ENCODE measurements at places on chromosomes 12 and 14.

DNA sequence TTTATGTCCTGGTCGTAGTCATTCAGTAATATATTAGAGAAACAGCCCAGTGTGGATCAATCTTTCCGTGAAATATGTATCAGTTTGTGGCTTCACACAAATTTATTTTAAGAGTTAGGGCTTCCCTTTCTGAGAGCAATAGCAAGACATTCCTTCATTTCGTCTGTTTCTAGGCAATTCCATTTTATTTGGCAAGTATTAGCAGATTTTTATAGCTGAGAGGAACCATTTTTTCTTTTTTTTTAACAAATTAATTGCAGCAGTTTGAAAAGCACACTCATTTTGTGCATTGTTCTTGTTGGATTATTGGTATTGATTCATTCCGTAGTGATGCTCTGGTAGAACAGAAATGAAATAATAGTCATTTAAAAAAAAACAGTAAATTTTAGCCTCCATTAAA, 132.9 kb downstream of the SRGAP1 start:
- no peak for DNase-seq

DNA sequence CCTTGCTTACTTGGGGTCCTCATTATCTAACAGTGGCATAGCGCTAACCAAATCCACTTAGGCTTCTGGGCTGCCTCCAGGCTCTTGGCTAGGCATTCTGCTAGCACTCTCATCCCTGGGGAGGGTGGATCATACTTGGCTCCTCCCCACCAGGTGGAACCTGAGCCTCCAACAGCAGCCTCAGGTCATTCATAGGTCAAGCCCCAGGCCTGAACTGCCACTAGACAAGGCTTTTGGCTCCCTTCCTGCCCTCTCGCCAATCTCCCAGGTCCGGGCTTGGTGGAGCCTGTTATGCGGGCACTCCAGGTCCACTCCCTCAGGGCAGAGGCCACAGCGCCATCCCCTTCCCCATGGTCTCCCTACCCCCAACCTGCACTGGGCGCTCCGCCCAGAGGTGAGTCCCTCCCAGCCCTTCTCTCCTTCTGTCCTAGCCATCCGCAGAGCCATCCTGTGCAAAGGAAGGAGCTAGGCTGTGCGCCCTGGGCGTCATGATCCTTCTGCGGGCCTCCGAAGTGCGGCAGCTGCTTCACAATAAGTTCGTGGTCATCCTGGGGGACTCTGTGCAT, 154.9 kb upstream of the AMIGO2 start:
- DNase-seq, result no peak

DNA sequence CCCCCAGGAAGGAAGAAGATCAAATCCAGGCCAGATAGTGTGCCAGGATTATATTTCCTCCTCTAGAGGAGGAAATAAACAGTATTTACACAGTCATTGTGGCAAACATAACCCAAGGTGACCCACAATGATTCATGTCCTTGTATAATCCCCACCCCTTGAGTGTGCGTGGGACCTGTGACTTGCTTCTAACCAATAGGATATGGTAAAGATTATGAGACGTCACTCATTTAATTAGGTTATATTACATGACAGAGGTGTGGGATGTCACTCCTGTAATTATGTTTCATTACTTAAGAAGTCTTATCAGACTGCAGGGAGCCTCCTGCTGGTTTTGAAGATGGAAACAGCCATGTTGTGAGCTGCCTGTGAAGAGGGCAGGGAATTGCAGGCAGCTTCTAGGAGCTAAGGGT, 12.2 kb upstream of the CATSPERB start:
- peak; percentile 82 for DNase-seq

- DNase-seq, result no peak
These were observed 297.1 kb downstream of the PDZRN4 start for GRCh38 chr12:41485203-41485602.

- no peak for DNase-seq
These were observed 29.7 kb downstream of the LGR5 start for GRCh38 chr12:71469258-71469750.

- no peak for DNase-seq
These were observed at the start of gene IL23A for GRCh38 chr12:56338308-56339157. Gene IL23A, plus strand, starts transcription at chr12:56338884. Its CDS starts 161 bp downstream, at chr12:56339045.

DNA sequence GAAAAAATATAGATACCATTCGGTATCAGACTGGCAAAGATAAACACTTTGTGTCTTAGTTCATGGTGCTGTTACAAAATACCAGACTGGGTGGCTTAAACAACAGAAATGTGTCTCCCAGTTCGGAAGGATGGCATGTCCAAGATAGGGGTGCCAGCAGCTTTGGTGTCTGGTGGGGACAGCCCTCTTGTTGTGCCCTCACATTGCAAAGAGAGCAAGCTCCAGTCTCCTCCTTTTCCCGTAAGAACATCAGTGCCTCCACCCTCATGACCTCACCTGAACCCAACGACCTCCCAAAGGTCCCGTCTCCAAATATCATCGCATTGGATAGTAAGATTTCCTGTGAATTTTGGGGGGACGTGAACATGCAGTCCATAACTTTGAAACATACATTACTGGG, 12.4 kb downstream of the ZBTB42 start:
- DNase-seq, result no peak

GRCh38 chr14:20794644-20795369, 7.8 kb downstream of the RNASE1 start:
- no peak for DNase-seq

GRCh38 chr12:85138833-85139232, 102.7 kb downstream of the LRRIQ1 start:
- no peak for DNase-seq

DNA sequence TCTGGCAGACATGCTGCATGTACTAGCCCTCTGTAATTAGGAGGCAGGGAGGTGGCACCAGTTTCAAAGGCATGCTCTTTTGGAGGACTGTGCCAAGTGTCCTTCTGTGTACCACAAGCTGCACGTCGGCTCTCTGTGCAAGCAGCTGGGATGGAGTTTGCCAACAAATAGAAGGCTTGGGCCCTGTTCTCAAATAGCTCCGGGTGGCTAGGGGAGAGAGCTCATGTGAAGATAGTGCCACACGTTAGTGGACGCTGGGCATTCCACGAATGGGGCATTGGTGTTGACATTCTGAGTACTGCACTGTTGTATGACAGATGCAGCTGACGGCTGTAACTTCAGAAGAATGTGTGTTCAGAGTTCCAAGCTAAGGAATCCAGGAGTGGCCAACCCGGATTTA, 4.4 kb downstream of the AACS start:
- no peak for DNase-seq

- peak; percentile 26 for DNase-seq
These were observed 20.1 kb downstream of the APOBEC1 start for GRCh38 chr12:7645395-7646177.

DNA sequence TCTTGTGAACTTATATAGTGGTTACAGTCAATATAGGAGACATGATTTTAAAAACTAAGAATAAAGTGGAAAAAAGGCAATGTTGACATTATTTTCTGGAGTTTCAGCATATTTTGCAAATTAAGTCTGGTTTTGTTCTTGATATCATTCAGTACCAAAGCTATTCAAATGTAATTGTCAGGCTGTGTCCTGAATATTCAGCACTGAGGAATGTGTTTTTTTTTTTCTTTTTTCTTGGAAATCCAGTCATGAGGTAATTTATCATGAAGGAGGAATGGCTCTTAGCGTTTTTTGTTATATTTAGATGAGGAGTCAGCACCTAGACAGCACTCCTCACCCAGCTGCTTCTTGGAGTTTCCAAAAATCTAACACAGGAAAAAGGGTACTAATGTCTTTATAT, 225.5 kb downstream of the CCDC91 start:
- no peak for DNase-seq

DNA sequence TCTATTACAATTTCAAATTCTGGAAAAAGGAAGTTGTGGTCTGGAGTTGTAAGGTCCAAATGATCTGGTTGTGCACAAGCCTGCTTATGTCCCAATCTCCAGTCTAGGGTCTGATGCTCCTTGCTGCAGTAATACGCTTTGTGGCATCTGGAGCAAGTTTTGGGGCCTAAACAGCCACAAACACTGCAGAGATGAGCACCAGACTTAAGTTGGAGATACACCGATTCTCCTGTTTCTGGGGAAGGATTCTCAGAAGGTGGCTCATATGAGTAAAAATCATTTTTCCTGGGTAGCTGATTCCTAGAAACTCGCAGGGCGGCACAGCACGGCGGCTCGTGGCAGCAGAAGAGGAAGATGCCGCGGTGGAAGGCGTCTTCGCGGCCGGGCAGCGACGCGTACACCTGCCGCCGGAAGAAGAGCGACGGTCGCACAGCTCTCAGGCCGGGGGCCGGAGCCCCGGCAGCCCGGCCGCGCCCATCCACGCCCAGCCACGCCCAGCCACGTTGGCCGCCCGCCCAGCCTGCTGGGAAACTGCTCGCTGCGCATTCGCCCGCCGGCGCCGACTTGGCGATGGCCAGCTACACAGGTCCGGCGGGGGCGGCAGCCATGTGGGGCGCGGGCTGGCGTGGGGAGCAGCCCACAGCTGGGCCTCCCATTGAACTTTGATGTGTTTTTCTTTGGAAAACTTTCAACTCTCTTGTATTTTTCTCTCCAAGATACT, 129.0 kb downstream of the ASCL4 start:
- peak; percentile 74 for DNase-seq

DNA sequence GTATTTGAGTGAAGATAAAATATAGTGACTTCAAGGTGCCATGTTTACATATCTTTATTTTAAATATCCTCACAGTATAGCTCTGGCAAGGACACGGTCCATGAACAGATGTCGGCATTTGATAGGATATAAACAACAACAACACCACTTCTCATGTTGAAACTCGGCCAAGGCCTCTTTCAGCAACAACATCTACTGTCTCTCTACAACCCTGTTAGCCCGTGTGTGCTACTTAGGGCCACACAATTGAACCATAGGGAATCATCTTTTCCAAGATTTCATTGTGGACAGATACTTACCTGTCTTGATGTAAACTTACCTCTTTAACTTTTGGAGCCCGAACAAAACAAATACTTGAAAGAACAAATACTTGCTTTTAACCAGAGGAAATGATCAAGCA, 168.7 kb upstream of the SSTR1 start:
- DNase-seq, result no peak

- no peak for DNase-seq
These were observed 35.7 kb downstream of the HIGD1C start for GRCh38 chr12:50988051-50988450.

DNA sequence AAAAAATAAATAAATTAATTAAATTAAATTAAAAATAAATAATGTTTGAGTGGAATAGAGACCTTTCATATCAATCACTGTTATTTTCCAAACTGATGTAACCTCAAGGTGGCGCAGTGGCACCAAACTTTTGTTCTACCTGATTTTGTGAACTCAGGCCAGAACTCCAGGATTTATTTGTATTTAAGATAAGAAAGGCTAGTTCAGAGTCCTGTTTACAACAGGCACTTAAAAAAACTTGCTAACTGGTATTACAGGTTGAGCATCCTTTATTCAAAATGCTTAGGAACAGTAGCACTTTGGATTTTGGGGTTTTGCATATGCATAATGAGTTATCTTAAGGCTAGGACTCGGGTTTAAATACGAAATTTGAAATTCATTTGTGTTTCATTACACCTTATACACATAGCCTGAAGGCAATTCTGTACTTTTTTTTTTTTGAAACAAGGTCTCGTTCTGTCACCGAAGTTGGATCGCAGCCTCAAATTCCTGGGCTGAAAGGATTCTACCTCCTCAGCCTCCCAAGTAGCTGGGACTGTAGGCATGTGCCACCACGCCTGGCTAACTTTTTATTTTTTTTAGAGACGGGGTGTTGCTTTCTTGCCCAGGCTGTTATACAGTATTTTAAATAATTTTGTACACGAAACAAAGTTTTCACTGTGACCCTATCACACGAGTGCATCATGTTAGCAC, 32.4 kb downstream of the YY1 start:
- peak; percentile 75 for DNase-seq

- DNase-seq, result no peak
These were observed 305.6 kb downstream of the RPAP3 start for GRCh38 chr12:47400266-47400665.

DNA sequence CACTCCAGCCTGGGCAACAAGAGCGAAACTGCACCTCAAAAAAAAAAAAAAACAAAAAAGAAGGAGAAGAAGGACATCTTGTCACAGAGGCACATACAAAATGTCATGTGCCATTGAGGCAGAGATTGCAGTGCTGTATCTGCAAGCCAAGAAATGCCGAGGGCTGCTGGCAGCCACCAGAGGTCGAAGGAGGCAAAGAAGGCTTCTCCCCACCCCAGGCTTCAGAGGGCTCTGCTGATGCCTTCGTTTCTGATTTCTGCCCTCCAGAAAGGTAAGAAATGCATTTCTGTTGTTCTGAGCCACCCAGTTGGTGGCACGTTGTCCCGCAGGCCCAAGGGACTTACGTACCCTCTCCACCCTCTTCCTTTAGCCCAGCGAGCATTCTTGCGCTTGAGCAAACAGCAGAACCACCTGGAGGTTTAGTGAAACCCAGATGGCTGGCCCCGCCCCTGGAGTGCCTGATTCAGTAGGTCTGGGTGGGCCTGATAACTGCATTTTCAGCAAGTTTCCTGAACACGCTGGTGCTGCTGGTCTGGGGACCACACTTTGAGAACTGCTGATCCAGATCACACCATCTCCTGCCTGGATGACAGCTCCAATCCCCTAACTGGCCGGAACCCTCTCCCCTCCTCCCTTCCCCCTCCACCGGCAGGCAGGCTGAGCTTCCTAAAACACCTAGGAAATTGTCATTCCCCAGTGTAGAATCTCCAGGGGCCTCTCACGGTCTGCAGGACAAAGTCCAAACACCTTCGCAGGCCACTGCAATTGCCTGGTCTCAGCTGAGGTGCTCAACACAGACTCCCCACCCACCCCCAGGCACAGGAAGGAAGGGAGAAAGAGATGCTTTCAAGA, 21.1 kb upstream of the SCARB1 start:
- DNase-seq, result peak; percentile 86

- no peak for DNase-seq
These were observed 60.8 kb upstream of the REP15 start for GRCh38 chr12:27635349-27635972.

GRCh38 chr12:12441429-12441807, 84.5 kb downstream of the BORCS5 start:
- DNase-seq, result no peak

- DNase-seq, result no peak
These were observed 5.3 kb downstream of the DYRK4 start for GRCh38 chr12:4567073-4567881.

GRCh38 chr12:57250541-57250940, 446 bp downstream of the STAC3 start:
- DNase-seq, result no peak

DNA sequence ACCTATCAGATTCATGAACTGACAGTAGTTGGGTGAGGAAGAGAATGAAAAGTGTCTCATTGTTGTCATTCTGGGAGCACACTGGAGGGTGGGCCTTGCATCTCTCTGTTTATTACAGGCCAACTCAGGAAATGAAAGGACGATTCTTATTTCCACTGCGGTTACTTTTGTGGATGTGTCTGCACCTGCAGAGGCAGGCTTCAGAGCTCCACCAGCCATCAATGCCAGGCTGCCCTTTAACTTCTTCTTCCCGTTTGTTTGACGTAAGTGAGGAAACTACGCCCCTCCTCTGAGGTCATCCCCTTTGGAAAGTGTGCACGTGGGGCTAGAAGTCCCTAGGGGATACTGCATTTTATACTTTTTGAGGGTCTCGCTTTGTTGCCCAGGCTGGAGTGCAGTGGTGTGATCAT, 33.7 kb downstream of the TCTN1 start:
- no peak for DNase-seq
